ENCODE measurements at places on chromosomes 2 and 18.
A peak's percentile ranks its signal among the peaks of the same experiment; 100 is the strongest.

GRCh38 chr2:130755256-130756052 lies at the start of gene AMER3:
Gene AMER3, plus strand, starts transcription at chr2:130755540. Its CDS starts 6,533 bp downstream, at chr2:130762073.
- no peak for DNase-seq

DNA sequence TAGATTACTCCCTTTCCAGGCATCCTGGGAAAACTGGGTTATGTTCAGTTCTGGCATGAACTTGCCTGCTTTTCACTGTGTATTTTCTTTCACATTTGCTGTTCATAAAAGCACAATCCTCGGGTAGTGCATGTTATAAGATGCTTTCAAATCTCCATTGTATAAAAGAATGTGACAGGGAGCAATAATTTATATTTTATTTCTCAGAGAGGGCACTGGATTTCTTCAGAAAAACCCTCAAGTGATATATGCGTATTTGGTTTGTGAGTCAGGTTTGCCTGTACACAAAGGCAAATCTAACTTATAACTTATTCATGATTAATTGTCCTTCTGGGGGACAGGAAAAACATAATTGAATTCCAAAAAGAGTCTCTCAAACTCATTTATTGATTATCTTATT lies 440.7 kb upstream of the MMADHC start:
- peak; percentile 40 for DNase-seq

- DNase-seq, result no peak
These were observed 7.4 kb downstream of the TUBB6 start for GRCh38 chr18:12315490-12315889.

DNA sequence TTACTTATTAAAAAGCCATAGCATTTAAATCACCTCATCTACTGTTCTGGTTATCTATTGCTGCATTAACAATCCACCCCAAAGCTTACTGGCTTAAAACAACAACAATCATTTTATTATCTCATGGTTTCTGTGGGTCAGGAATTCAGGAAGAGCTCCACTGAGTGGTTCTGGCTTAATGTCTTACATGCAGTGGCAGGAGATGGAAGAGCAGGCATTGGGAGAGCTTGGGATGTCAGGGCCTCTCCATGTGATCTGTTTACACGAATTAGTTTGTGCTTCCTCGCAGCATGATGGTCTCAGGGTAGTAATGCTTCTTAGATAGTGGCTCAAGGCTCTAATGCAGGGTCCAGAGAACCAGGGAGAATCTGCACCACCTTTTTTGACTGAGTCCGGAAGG lies 14.4 kb upstream of the REL start:
- no peak for DNase-seq

- DNase-seq, result no peak
These were observed 21.0 kb upstream of the CTLA4 start for GRCh38 chr2:203846490-203847105.

DNA sequence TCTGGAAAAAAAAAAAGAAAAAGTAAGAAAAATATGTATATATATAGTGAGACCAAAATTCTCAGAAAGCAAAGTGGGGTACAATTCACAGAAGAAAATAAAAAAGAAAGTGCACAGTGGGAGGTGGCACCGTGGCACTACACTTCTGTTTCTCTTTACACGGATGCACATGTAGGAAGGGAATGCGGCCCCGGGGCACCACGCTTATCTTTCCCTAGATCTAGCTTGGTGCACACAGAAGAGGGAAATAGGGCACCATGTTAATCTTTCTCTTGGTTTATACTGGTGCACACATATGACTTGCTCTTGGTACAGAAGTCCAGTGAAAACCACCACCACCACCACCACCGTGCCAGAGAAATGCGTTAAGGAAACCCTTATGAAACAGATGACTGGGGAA lies 32.0 kb downstream of the EIPR1 start:
- no peak for DNase-seq

DNA sequence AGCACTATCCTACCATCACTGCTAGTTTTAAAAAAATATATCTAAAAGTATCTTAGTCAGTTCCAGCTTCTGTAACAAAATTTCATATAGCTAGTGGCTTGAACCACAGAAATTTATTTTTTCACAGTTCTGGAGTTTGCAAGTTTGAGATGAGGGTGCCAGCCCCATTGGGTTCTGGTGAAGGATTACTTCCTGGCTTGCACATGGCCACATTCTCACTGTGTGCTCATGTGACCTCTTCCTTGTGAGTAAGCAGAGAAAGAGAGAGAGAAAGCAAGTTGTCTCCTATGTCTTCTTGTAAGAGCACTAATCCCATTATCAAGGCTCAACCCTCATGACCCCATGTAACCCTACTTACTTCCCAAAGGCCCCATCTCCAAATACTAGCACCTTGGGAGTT lies 158.9 kb downstream of the DOK6 start:
- DNase-seq, result no peak

DNA sequence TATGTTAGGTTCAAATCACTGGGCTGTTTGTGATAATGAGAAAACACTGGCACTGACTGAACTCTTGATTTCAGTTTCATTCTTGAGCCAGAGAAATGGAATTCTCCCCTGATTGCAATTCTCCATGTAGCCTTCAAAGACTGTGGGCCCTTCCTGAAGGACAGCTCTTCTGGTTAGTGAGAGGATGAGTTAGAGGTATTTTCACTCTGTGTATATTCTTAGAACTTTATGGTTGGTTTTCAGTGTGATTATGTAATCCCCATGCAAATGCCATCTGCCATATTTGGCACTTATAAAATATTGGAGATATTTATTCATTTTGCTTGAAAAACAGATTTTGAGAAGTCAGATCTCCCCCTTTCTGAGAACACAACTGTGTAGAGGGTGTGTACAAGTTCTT lies 323.7 kb downstream of the SLC4A3 start:
- no peak for DNase-seq

- DNase-seq, result no peak
These were observed 40.4 kb downstream of the KLHL29 start for GRCh38 chr2:23425338-23425871.

DNA sequence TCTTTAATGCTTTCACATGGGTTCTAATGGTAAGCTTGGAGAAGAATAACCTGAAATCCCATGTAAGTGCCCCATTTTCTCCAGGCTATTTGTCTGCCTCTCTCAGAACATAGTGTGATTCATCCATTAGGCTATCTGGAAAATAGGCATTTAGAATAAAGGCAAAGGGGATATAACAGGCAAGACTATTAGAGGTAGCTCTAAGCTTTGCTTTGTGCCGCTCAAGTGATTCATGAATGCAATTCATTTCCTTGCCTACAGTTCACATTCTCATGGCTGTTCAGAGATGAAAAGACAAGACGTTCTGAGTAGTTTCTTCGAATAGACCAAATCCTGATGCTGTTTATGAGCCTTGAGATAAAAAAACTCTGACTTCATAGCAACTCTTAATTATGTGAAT lies 101.7 kb downstream of the ANKRD44 start:
- DNase-seq, result no peak

DNA sequence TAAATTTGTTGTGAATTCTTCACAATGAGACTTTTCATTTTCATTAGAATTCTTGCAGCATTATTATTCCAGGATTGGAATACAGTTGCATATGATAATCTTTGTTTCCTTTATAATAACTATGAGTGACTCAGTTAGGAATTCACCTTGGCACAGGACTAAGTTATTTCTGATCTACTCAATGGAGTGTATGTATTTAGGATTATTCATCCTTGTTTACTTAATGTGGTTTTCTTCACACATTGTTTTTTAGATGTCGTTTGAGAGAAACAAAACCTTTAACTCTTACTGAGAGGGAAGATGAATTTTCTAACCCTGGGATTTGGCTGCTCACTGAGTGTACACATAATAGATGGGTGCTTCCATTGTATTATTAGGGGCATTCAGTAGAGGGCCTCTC lies 970.1 kb downstream of the DPP10 start:
- DNase-seq, result no peak
